ENCODE measurements at places on chromosomes 1 and 21.

DNA sequence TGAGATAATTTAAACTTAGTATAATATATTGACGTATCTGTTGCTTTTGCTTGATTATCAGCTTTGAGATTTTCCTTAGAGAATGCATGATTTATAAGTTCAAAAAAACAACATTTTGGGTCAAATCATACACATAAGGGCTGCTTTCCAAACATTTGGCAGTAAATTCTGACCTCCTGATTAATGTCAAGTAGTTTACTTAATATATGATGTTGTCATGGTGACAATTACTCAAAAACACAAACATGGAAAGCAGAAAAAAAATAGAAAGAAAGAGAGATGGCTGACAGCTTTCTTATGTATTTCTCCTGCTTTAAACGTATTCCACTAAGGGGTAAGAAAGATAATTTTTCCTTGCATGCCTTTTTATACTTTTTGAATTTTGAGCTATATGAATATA lies 258.2 kb upstream of the C1orf105 start:
- DNase-seq, result no peak

- no peak for DNase-seq
These were observed 72.4 kb downstream of the FH start for GRCh38 chr1:241447031-241447644.

DNA sequence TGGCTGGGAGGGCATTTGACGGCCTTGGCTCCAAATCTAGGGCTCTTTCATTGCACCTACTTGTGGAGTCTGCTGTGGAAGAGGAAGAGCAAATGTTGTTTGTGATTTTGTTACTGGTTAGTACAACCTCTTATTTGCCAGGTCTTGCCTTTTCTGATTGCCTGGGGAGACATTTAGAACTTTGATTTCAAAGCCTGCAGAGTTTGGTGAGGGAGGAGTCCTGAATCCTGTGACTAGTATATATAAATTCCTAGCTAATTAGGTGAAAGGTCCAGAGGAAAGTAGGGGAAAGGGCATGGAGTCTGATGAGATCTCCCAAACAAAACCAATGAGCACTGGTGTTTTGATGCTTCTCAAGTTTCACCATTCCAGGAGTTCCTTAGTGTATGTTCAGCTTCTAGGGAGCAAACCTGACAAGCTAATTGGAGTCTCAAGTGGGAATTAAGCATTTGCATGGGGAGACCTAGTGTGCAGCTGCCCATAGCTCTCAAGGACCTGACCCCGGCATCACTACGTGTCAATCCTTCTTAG lies 5.1 kb upstream of the HMGCS2 start:
- no peak for DNase-seq

DNA sequence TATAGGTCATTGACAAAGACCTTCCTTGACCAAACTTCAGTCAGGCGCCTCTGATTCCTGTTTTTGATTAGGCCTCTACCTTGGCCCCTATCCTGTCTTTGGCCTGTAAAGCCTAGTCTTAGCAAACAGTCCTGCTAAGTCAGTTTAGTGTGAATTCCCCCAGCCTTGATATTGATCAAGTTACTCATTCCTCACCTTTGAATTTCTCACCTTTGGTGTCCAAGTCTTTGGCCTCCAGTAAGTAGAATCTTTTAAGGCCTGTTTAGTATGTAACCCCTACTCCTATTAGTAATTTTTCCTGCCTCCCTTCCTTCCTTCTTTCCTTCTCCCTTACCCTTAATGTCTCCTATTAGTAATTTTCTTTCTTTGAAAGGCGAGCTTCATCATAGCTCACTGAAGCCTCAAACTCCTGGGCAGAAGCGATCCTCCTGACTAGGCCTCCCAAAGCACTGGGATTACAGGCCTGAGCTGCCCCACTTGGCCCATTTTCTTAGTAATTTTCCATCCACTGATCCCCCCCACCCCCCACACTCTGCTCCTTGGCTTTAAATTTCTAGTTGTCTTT lies 13.0 kb upstream of the ZNF692 start:
- no peak for DNase-seq

DNA sequence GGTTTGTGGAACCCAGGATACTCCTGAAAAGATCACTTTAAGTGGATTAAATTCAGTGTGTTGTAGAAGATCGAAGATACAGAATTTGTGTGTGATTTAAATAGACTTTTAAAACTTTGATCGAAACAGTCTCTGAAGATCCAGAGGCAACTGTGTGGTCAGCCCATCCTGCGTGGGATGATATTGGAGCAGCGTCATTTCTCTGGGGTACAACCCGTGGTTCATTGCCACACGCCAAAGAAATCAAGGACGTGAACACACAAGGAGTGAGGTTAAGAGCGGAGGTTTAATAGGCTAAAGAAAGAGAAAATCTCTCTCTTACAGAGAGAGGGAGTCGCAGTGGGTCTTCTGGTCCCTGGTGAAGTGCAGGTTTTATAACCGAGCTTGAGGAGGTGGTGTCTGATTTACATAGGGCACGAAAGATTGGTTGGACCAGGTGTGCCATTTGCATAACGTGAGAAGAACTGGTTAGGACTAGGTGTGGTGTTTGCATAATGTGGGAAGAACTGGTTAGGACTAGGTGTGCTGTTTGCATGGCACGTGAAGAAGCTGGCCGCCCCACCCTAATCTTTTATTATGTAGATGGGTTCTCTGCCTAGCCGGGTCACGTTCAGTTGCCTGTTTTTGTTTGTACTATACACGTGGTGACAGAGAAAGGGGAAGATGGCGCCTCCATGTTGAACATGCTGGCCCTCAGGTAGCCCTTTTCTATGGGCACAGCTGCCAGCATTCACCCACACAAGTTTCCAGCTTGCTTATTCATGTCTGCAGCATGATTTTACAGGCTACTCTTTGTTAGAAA lies 82.3 kb downstream of the ADSS2 start:
- no peak for DNase-seq

DNA sequence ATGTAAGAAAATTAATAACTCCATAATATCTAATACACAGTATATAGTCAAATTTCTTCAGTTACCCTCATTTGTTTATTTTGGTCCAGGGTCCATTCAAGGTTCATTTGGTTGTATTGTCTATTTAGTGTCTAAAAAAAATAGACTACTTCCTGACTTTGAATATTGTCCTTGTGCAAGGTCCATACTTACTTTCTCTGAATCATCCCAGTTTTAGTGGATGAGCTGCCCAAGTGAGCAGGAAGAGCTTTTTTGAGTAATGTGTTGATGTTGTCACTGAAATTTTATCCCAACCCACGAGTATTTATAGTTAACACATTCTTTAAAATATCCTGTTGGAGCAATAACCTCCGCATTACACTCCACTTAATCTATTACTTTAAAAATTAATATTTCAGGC lies 45.6 kb upstream of the FASLG start:
- no peak for DNase-seq

- no peak for DNase-seq
These were observed 149.4 kb downstream of the RYR2 start for GRCh38 chr1:237191403-237191802.

- DNase-seq, result no peak
These were observed 139.8 kb upstream of the KIF26B start for GRCh38 chr1:245015031-245015430.

GRCh38 chr1:55781944-55782482 lies 566.8 kb upstream of the USP24 start:
- DNase-seq, result no peak

- no peak for DNase-seq
These were observed 30.7 kb downstream of the TNFRSF1B start for GRCh38 chr1:12197483-12197880.

DNA sequence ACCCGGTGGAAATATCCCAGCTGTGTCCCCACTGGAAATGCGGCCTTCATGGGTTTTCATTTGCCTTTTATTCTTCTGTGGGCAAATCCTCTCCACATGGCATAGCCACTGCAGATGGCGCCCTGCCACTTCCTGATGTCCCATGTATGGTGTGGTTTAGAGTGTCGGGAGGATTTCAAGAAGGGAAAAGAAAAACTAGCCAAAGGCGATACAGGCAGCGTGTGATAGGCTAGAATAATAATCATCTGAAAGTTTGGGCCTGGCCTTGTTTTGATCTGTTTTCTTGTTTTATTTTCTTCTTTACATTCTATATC lies 123.6 kb downstream of the PEX14 start:
- no peak for DNase-seq

- DNase-seq, result no peak
These were observed 4.0 kb upstream of the PEX10 start for GRCh38 chr1:2416403-2416802.

DNA sequence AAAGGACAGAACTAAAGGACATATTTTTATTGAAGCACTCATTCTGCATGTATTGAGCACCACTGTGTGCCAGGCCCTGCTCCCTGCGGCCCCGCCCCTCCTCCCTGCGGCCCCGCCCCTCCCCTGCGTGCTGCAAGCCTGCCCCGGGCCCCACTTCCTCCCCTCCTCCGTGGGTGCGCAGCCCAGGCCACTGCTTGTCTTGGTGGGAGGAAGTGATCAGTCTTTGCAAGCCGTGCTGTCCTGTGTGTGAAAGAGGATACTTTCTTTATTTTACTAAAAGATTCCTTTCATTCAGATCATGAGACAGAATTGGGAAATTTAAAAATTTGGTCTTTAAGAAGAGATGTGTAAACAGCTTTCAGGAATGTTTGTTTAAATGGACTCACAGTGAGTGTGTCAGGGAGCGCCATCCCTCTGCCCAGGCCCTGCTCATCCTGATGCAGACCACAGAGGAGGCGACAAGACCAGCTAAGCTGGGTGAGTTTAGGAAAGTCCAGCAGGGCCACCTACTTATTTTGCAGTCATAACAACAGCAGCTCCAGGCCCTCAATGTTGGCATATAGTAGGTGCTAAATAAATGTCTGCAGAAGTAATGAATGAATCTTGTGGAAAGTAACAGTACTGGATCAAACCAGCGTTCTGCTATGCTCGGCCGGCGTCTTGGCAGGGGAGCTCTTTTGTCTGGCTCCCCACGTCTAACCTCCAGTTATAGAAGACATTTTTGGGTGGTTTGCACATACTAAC lies 88.3 kb upstream of the SELENON start:
- no peak for DNase-seq

DNA sequence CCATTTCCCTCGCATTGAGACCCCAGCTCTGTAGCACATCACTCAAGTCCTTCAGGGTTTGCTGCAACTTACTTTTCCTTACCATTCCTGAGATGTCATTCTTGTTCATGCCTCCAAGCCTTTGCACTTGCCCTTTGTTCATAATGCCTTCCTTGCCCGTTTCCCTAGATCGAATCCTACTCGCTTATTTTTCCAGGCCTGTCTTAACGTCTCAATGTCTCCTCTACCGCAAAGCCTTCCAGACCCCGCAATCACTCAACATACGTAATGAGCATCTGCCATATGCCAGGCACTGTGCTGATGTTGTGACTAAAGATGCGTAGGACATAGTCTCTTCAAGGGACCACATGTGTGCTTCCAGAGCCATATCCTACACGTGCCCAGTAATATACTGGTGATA lies 31.1 kb upstream of the CNIH3 start:
- DNase-seq, result no peak
